ENCODE measurements at places on chromosomes 11 and 22. TPM values are rescaled to one million over a fixed set of nuclear protein-coding genes. Genes with fewer than 3 reads are reported as not detected.

TEX54 gene
- polyA plus RNA-seq = 0.36 TPM

- DNase-seq = no peak
Observed at GRCh38 chr11:127236776-127237175, 236.2 kb upstream of the KIRREL3 start.

SYT7 gene
- polyA plus RNA-seq = 8.4 TPM

DNA sequence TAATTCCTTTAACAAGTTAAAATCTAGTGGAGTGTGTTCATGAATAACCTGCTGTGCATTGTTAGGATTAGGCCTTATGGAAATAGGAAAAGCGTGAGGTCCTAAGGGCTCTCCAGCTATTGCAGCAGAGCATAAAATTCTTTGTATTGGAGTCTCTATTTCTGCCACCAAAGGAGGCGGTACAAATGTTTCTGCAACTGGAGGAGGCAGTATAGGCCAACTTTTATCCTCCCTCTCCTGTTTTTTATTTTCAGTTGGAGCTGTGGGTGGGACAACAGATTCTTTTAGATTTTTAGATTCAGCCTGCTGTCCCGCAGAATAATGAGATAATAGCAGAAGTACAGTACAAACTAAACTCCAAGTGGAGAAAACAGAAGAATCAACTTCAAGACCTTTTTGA lies 26.2 kb downstream of the OR10A6 start:
- DNase-seq = no peak

GRCh38 chr11:12086271-12087074 lies 23.9 kb upstream of the MICAL2 start:
- DNase-seq = no peak
